Endothelial cell (in vitro differentiated cells): ENCODE measurements at places on chromosomes 7 and 10.

GRCh38 chr10:35211390-35211789 is 84.7 kb downstream of the CREM start:
- peaks cover 52% of the 10 kb centered on the region for H3K4me1 ChIP-seq
- H3K4me3 ChIP-seq = no peak overlapping the region
- no peak for DNase-seq
- H3K27ac ChIP-seq = peak overlapping the region; percentile 74

GRCh38 chr10:97711640-97712572 is 1.6 kb upstream of the MARVELD1 start:
- peaks cover 12% of the 10 kb centered on the region for H3K27me3 ChIP-seq
- H3K36me3 ChIP-seq = peaks cover 7% of the 10 kb centered on the region
- peaks cover 24% of the 10 kb centered on the region for H3K4me1 ChIP-seq
- H3K27ac ChIP-seq = no peak overlapping the region
- no peak for DNase-seq
- H3K4me3 ChIP-seq = peak overlapping the region; percentile 48

DNA sequence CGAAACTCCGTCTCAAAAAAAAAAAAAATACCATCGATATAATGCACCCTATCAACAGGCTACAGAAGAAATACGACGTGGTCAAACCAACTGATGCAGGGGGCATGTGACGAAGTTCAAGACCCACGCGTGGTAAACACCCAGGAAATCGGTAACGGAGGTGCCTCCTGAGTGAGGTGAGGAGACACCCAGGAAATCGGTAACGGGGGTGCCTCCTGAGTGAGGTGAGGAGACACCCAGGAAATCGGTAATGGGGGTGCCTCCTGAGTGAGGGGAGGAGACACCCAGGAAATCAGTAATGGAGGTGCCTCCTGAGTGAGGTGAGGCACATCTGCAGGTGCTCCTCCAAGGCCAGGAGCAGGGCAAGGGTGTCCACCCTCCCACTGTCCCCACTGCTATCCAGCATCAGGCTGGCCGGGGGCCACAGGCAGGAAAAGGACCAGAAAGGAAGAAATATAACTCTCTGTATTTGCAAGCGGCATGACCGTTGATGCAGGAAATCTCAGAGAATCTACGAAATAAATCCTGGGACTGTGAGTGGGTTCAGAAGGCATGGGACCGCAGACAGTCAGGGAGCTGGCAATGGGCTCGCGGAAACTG is 10.7 kb upstream of the GPR146 start:
- no peak for DNase-seq
- no peak overlapping the region for H3K27ac ChIP-seq
- peaks cover 8% of the 10 kb centered on the region for H3K27me3 ChIP-seq
- H3K36me3 ChIP-seq = peaks cover 24% of the 10 kb centered on the region

DNA sequence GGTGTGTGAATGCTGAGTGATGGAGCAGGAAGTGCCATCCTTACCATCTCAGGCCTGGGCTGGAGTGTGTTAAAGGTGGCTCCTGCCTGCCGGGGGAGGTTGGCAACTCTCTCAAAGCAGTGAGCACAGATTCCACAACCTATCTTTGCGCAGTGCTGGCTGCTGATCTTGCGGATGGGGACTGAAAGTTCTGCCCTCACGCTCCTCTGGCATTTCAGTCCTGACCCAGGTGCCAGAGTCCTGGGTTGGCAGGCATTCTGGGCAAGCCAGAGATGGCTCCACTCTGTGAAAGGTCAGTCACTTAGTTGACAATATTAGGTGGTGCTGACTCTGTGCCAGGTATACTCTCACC is 315.5 kb downstream of the RPS24 start:
- no peak overlapping the region for H3K4me3 ChIP-seq
- no peak for DNase-seq
- no peaks in the 10 kb centered on the region for H3K36me3 ChIP-seq
- no peaks in the 10 kb centered on the region for H3K4me1 ChIP-seq
- H3K27ac ChIP-seq = no peak overlapping the region
- peaks cover 3% of the 10 kb centered on the region for H3K27me3 ChIP-seq

DNA sequence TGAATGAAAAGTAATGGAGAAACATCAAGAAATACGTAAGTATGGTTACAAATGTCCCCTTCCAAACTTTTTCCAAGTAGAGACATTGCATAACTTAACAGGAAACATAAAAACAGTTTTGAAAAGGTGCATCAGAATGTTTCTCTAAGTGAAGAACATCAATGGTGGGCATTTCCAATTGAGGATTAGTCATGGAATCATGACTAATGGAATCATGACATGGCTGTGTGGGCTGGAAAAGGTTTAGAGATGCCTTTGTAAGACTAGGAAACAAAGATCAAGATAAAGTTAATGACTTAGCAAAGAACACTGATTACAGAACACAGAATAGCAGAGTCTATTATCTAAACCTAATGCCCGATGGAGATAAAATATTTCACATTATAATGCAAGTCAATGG is 272.0 kb downstream of the HPSE2 start:
- no peak overlapping the region for H3K4me3 ChIP-seq
- DNase-seq = no peak
- H3K27me3 ChIP-seq = no peaks in the 10 kb centered on the region

DNA sequence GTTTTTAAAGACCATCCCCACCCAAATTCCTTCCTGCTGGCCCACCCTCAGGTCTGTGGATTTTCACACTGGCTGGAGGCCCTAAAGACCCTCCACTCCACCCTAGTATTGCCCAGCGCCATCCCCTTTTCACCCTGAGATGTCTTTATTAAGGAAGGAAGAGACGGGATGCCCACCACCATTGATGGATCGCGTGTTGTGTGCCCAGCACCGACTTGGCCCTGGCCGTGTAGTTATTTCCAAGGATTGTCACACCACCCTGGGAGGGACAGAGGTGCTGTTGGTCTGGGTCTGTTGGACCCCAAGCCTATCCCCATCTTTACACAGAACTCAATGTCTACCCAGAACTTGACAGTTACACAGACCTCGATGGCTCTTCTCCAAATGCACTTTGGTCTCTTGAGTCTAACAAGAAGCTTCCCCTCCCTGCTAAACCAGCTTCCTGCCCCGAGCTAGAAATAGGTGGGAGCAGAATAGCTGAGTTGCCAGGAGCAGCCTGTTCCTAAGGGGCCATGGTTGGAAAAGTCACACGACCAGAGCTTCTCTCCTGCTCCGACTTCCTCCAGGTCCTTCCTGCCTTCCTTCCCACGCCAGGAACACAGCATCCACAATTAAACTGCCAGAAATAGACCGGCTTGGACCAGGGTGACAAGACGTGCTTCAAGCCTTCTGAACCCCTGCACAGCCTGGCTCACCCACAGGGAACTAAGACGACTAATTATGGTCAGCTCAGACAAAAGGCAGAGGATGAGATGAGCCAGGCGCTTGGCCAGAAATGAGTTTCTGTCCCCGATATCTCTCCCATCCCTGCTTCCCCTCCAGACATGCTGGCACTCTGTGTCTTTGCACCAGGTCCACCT is 139.5 kb upstream of the CHST15 start:
- peaks cover 6% of the 10 kb centered on the region for H3K27me3 ChIP-seq
- no peak overlapping the region for H3K27ac ChIP-seq
- no peak for DNase-seq
- H3K4me1 ChIP-seq = peaks cover 14% of the 10 kb centered on the region
- H3K4me3 ChIP-seq = no peak overlapping the region
- H3K36me3 ChIP-seq = no peaks in the 10 kb centered on the region

DNA sequence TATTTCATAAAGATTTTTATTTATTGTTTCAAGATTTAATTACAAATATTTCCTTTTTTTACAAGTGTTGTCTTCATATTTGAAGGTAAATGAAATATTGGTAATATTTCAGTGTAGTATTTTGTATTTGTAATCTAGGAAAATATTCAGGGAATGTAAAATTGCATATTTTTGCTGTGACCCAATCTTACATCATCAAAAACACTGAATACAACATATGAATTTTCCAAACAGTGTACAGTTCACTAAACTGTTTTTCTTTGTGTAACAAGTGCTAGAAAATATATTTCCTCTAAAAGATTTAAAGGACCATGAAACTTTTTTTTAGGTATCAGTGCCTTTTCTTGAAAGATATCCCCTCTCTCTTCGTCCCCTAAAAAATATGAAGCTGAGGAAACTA is 251.9 kb upstream of the KCND2 start:
- no peak for DNase-seq
- H3K4me3 ChIP-seq = no peak overlapping the region
- H3K4me1 ChIP-seq = peaks cover 8% of the 10 kb centered on the region
- no peaks in the 10 kb centered on the region for H3K27me3 ChIP-seq
